Eye (tissue), 1 donor: ENCODE measurements at places on chromosomes 6 and 20.

- no peak for DNase-seq
Measured at GRCh38 chr20:35571555-35571954, 29.7 kb downstream of the ERGIC3 start.

DNA sequence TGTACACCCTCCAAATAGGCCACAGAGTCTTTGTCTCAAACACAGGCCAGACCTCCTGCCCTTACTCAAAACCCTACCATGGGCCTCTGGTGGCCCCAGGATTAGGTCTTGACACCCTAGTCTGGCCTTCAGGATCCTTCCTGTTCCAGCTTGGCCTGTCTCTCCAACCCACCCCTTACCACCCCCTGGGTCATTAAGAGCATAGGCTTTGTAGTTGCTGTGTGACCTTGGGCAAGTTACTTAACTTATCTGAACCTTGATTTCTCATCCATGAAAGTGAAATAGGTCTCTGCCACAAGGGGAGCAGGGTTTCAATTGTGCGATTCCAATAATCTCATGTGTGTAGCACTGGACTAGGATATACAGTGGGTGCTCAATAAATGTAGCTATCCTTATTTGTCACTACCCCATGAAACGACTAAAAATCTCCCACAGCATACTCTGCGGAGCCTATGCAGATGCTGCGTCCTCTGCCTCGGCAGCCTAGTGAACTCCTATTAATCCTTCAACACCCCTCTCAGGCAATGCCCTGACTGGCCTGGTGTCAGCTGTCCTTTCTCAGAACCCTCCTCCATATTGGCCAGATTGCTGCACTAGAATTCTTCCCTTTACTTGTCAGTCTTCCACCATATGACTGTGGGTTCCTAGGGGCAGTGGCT lies 39.7 kb upstream of the NOL4L start:
- no peak for DNase-seq

- DNase-seq = no peak
Measured at GRCh38 chr20:37349517-37350491, 3.9 kb downstream of the SRC start.

DNA sequence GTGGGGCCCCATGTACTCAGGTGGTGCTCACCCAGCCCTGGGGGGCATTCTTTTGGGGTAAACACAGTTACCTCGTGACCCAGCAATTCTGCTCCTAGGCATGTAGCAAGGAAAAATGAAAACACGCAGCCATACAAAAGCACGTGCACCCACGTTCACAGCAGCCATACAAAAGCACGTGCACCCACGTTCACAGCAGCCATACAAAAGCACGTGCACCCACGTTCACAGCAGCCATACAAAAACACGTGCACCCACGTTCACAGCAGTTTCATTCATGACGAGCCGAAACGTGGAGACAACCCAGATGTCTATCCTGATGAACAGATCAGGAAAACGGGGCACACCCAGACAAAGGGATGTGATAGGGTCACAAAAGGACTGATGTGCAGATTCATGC lies 57.1 kb downstream of the YTHDF1 start:
- no peak for DNase-seq

- peak; percentile 50 for DNase-seq
Measured at GRCh38 chr6:168865-169455, 123.3 kb upstream of the DUSP22 start.

- DNase-seq = peak; percentile 81
Measured at GRCh38 chr20:7859356-7859802, 80.9 kb downstream of the HAO1 start.
